Lung (tissue), 17 donors: ENCODE measurements at places on chromosomes 1 and 21. TPM values are rescaled to one million over a fixed set of nuclear protein-coding genes. Genes with fewer than 3 reads are reported as not detected.

Gene CCDC24
- total RNA-seq: 9.9 TPM

Gene COL18A1
- total RNA-seq: 102 TPM

Gene KCNQ4
- 0.98 TPM for total RNA-seq

Gene DIRAS3
- 3.5 TPM for total RNA-seq

Gene SRGAP2
- total RNA-seq: 73.5 TPM

- DNase-seq: no peak
- H3K27ac ChIP-seq: no peak overlapping the region
- H3K27me3 ChIP-seq: no peaks in the 10 kb centered on the region
- no peak overlapping the region for H3K4me3 ChIP-seq
- H3K4me1 ChIP-seq: no peaks in the 10 kb centered on the region
These were observed 25.6 kb downstream of the EYA3 start for GRCh38 chr1:28062806-28063205.

- H3K4me1 ChIP-seq: peaks cover 3% of the 10 kb centered on the region
- no peak overlapping the region for H3K27ac ChIP-seq
- no peak overlapping the region for H3K4me3 ChIP-seq
- no peaks in the 10 kb centered on the region for H3K36me3 ChIP-seq
These were observed 16.8 kb upstream of the POGZ start for GRCh38 chr1:151476083-151476482.

DNA sequence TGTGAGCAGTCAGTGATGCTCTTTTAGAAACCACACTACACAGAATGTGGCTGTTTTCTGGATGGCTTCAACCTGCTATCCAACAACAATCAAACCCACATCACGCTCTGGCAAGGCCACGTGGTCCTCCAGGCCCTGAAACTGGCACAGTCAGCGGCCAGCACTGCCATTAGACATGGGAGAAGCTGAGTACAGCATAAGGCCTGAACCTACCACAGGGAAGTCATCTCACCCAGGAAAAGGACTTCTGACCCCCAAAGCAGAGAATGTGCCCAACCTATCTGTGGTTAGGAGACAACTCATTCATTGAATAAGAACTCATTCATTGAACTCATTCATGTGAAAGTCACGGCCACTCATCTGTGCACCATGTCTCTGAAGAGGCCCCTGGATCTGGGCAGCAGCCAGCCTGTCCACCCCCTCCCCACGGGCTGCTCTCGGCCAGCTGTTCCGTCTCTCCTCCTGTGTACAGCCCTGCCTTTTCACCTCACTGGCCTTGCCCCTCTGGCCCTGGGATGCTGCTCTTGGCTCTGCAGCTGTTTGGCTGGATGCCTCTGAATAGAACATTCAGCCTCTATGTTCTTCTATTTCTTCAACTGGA lies 41.1 kb downstream of the C1orf198 start:
- no peak overlapping the region for H3K4me3 ChIP-seq
- H3K36me3 ChIP-seq: no peaks in the 10 kb centered on the region
- H3K27me3 ChIP-seq: no peaks in the 10 kb centered on the region

DNA sequence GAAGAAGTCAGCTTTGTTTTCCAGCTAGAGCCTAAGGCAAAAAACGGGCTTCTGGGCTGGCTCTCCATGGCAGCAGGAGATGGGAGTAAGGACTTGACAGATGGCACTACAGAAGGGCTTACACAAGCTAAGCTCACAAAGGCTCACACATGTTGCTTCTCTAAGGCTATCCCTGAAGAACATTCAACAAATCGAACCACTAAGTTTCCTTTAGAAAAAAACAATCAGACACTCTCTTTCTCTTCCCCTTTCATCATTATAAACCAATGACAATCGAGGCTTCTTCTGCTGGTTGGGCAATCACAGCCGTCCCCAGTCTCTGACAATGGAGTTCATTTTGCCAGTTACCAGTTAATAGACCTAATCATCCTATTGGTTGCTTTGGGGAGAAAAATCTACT lies 40.5 kb downstream of the TRIT1 start:
- no peak overlapping the region for H3K27ac ChIP-seq
- H3K36me3 ChIP-seq: peaks cover 41% of the 10 kb centered on the region
- H3K4me1 ChIP-seq: peaks cover 5% of the 10 kb centered on the region
- H3K4me3 ChIP-seq: no peak overlapping the region

DNA sequence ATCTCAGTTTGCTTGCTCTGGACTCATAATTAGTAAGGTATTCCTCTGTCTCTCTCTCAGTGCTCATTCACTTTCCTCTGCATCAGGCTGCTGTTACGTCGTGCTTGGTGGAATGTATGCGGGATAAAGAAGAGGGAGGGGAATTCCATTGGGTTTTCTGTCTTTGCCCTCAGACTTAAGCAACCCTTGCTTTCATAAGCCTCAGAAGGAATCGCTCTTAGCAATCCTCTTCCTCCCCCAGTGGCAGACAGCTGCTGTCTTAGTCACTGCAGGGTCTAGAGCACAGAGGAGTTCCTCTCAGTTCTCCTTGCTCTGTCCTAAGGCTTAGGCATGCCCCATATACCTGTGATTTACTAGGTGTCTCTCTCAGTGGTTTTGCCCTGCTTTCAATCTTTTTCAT lies 19.1 kb upstream of the NTMT2 start:
- no peak for DNase-seq
- no peak overlapping the region for H3K4me3 ChIP-seq
- H3K27ac ChIP-seq: no peak overlapping the region
- no peaks in the 10 kb centered on the region for H3K27me3 ChIP-seq

GRCh38 chr1:231885209-231885854 lies 258.7 kb downstream of the DISC1 start:
- H3K27ac ChIP-seq: no peak overlapping the region
- no peak overlapping the region for H3K4me3 ChIP-seq
- no peaks in the 10 kb centered on the region for H3K4me1 ChIP-seq
- no peak for DNase-seq
- no peaks in the 10 kb centered on the region for H3K36me3 ChIP-seq

DNA sequence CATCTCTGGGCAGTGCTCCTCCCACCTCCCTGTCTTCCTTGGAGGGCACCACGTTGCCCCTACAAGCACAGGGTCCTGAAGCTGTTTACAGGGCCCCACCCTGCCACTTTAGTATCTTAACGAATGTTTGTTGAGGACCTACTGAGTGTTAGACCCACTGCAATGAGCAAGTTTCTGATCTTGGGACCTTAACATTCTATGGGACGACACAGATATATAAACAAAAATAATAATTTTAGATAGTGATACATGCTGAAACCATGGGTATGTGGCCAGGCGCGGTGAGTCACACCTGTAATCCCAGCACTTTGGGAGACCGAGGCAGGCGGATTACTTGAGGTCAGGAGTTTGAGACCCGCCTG lies 10.1 kb downstream of the ENTREP3 start:
- no peaks in the 10 kb centered on the region for H3K36me3 ChIP-seq
- DNase-seq: no peak
- peak overlapping the region; percentile 74 for H3K27ac ChIP-seq
- H3K27me3 ChIP-seq: no peaks in the 10 kb centered on the region
- peaks cover 4% of the 10 kb centered on the region for H3K4me1 ChIP-seq

GRCh38 chr1:162822391-162823200 lies 32.1 kb downstream of the HSD17B7 start:
- peak; percentile 37 for DNase-seq
- H3K27ac ChIP-seq: no peak overlapping the region
- H3K27me3 ChIP-seq: peaks cover 27% of the 10 kb centered on the region
- no peak overlapping the region for H3K4me3 ChIP-seq
- H3K4me1 ChIP-seq: peaks cover 3% of the 10 kb centered on the region

- no peaks in the 10 kb centered on the region for H3K36me3 ChIP-seq
- H3K4me1 ChIP-seq: no peaks in the 10 kb centered on the region
- H3K27me3 ChIP-seq: no peaks in the 10 kb centered on the region
- no peak for DNase-seq
These were observed 102.0 kb downstream of the KIF14 start for GRCh38 chr1:200518524-200518923.

DNA sequence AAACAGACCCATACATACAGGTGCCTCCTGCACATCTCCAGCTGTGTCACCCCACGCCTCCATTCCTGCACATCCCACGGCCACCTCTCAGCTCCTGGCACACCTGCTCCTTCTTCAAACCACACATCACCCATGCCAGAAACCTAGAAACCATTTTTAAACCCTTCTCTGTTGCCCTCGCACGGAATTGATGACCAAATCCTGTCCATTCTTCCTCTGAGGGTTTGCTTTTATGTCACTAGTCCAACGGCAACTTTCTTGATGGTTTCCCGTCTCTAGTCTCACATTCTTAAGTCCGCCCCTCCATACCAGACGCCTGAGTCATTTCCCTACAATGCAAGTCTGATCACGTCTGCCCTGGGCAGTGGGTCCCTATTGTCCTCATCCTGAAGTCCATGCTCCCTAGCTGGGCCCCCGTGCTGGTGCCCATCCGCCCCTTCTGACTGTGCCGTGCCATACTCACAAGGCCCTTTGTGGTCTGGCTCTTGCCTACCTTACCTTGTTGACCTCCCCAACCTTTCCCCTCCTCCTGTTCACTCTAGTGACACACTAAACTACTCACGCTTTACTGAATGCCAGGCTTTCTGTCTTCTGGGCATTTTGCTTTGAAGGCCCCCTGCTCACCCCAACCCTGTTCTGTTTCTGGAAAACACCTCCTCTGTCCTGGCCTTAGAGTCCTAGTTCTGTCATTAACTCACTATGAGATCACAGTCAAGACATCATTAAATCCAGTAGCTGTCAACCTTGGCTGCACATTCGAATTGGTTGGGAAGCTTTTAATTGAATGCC lies 17.6 kb downstream of the SLC2A1 start:
- H3K4me1 ChIP-seq: peaks cover 62% of the 10 kb centered on the region
- no peaks in the 10 kb centered on the region for H3K36me3 ChIP-seq
- DNase-seq: no peak

DNA sequence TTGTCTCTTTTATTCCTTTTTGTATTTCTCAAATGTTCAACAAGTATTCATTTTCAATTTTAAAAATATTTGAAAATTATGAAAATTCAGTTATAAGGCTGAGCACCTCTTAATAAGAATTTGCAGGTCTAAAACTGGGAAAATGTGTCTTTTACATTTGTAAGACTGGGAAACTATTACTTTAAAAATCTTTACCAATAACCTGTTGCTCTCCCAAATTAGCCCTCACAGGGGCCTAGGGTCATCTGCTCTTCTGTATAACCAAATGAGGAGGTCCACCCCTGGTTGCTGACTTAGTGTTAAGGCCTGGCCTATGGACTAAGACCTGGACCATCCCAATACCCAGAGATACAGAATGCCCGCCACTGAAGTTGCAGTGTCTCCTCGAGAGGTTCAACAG lies 280.5 kb downstream of the PLPP3 start:
- H3K27ac ChIP-seq: no peak overlapping the region
- DNase-seq: no peak
- no peaks in the 10 kb centered on the region for H3K27me3 ChIP-seq
- no peaks in the 10 kb centered on the region for H3K4me1 ChIP-seq
- H3K36me3 ChIP-seq: no peaks in the 10 kb centered on the region

DNA sequence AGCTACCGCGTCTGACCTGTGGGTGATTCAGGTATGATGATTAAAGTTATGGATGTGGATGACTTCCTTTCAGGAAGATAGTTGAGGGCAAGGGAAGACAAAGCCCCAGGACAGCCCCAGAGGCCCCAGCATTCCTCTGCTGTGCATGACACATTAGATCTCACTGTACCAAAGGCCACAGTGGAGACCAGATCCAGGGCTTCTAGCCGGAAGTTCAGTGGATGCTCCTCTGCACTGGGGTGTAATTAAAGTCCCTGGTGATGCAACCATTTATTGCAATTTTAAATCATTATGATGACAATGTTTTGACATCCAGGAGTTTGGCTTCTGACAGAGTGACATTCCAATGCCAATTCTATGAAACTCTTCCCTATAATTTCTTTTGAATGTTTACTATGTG lies 5.0 kb downstream of the C4BPA start:
- H3K4me1 ChIP-seq: no peaks in the 10 kb centered on the region
- no peak overlapping the region for H3K27ac ChIP-seq
- no peaks in the 10 kb centered on the region for H3K27me3 ChIP-seq
- no peak for DNase-seq
- H3K36me3 ChIP-seq: no peaks in the 10 kb centered on the region

DNA sequence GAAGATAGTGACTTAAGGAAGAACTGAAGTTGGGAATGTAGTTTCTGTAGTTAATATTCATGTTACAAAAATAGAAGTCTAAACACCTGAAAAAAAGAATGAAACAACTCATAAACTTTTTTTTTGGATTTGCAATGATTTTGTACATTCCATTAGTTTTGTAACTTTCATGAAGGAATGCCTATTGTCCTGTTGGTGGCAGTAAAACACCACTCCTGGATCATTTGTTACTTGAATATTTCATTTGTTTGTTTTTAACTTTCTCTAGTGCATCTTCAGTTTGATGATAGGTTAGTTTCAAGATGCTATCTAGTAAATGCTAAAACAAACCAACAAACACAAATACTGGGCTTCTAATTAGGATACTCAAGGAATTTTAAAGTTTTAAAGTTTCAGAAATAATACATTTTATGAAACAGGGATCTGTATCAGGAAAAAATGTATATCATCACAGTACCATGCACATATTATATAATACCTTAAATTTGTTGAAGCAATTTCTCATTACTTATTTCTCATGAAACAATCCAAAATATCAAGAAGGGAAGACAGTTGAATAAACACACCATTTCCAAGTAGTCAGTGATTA lies 229.7 kb upstream of the CACYBP start:
- H3K27ac ChIP-seq: no peak overlapping the region
- DNase-seq: no peak
- H3K27me3 ChIP-seq: no peaks in the 10 kb centered on the region
- H3K4me3 ChIP-seq: no peak overlapping the region

- no peak overlapping the region for H3K27ac ChIP-seq
- H3K36me3 ChIP-seq: no peaks in the 10 kb centered on the region
- H3K4me1 ChIP-seq: peaks cover 20% of the 10 kb centered on the region
These were observed 39.7 kb downstream of the ADARB1 start for GRCh38 chr21:45114072-45114471.
